Lung (tissue), 17 donors: ENCODE measurements at places on chromosomes 12 and 14. TPM values are rescaled to one million over a fixed set of nuclear protein-coding genes. Genes with fewer than 3 reads are reported as not detected.

DNA sequence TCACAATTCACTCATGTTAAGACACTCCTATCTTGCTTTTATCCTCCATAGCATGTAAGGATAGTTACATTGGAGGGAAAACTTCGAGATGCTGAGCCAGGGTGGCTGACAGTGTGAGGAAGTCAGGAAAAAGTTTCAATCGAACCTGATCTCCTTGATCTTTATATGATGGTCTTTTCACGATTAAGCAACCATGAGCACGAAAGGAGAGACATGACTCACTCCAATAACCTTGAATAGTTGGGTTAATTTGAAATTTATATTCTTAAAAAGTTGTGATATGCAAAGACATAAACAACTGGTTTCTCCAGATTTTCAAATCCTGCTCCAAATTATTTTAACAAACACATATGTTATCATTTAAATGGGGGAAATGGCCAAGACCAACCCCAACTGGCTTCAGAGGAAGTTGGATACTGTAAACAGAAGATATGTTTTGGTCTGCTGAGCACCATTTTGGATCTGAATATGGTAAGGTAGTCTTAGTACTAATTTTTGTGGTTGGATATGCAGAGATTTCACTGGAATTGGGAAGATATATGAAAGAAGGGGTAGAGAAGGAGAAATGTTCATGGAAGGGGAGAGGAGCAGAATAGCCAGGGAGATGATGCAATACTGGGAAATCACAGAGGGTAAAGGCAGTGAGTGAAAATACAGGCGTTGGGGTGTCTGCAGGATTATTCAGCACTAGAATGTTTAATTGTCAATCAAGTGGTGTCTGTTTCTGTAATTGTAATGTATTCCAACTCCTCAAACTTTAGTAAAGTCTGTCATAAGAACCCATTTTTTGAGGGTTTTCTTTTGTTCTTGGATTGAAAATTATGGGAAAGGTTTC, 185.2 kb upstream of the SLC38A2 start:
- peak overlapping the region; percentile 21 for H3K27ac ChIP-seq
- DNase-seq = no peak
- peaks cover 19% of the 10 kb centered on the region for H3K4me1 ChIP-seq
- no peaks in the 10 kb centered on the region for H3K27me3 ChIP-seq
- no peak overlapping the region for H3K4me3 ChIP-seq
- no peaks in the 10 kb centered on the region for H3K36me3 ChIP-seq

- H3K4me3 ChIP-seq = no peak overlapping the region
- H3K36me3 ChIP-seq = no peaks in the 10 kb centered on the region
- peak; percentile 87 for DNase-seq
- no peaks in the 10 kb centered on the region for H3K27me3 ChIP-seq
These were observed 358.6 kb downstream of the DUSP6 start for GRCh38 chr12:88993651-88994050.

The ALG10B gene
- 10.6 TPM for total RNA-seq

GRCh38 chr12:2553388-2554126, 241.2 kb upstream of the FKBP4 start:
- H3K27ac ChIP-seq = no peak overlapping the region
- no peak for DNase-seq
- H3K36me3 ChIP-seq = peaks cover 5% of the 10 kb centered on the region
- H3K4me1 ChIP-seq = no peaks in the 10 kb centered on the region

- DNase-seq = no peak
- no peak overlapping the region for H3K4me3 ChIP-seq
- no peaks in the 10 kb centered on the region for H3K36me3 ChIP-seq
- no peaks in the 10 kb centered on the region for H3K27me3 ChIP-seq
These were observed 19.5 kb downstream of the PTGDR start for GRCh38 chr14:52286661-52287649.

- H3K36me3 ChIP-seq = no peaks in the 10 kb centered on the region
- no peaks in the 10 kb centered on the region for H3K27me3 ChIP-seq
- no peak overlapping the region for H3K4me3 ChIP-seq
These were observed 3.9 kb downstream of the MPHOSPH9 start for GRCh38 chr12:123229051-123229450.

DNA sequence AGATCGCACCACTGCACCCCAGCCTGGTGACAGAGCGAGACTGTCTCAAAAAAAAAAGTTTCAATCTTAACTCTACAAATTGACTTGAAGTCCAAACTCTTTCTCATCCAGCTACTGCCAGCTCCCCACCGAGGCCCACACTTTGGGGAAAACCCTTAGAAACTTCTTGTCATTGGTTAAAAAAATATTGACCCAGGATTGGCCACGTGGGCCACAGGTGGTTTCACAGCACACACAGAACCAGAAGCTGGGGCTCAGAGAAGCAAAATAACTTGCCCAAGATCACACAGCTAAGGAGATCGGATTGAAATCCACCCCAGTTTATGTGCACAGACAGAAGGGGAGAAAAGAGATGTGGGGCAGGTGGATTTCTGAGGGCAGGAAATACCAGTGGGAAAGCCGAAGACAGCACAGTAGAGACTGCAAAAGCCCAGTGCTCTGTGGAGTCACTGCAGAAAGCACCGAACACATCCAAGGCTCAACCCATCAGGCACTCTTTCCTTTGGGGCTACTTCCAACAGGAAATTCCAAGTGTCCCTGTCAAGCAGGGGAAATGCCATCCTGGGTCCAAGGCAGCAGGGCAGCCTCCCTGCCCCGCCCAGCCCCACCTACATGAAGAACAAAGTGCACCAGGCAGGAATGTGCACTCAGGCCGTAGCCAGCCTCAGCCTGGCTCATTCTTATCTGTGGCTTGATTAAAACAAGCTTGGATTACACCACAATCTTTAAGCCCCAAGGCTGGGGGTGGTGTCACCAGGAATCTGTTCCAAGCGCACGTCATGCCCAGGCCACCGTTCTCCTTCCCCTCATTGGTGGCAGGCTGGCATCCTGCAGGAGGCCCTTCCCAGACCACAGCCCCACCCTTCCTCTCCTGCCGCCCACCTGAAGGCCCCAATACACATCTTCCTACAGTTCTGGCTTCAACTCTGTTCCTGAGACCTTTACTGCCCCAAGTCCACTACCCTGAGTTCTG, 72.5 kb downstream of the ITPK1 start:
- peaks cover 14% of the 10 kb centered on the region for H3K4me1 ChIP-seq
- no peak overlapping the region for H3K4me3 ChIP-seq
- peak overlapping the region; percentile 94 for H3K27ac ChIP-seq
- DNase-seq = peak; percentile 63
- H3K36me3 ChIP-seq = no peaks in the 10 kb centered on the region

- no peak for DNase-seq
- peaks cover 13% of the 10 kb centered on the region for H3K36me3 ChIP-seq
- no peak overlapping the region for H3K4me3 ChIP-seq
These were observed 31.6 kb downstream of the TULP3 start for GRCh38 chr12:2922329-2922728.

The PRB2 gene
- not detected for total RNA-seq

GRCh38 chr14:104085032-104085888, at the start of gene ASPG:
Gene ASPG, plus strand, starts transcription at chr14:104085700. Its CDS starts 71 bp downstream, at chr14:104085771.
- peaks cover 15% of the 10 kb centered on the region for H3K4me1 ChIP-seq
- no peaks in the 10 kb centered on the region for H3K27me3 ChIP-seq
- no peak for DNase-seq
- peak within 1 kb of the TSS; percentile 17 for H3K27ac ChIP-seq
- no peak within 1 kb of the TSS for H3K4me3 ChIP-seq
